ENCODE measurements at places on chromosomes 13 and 19.

DNA sequence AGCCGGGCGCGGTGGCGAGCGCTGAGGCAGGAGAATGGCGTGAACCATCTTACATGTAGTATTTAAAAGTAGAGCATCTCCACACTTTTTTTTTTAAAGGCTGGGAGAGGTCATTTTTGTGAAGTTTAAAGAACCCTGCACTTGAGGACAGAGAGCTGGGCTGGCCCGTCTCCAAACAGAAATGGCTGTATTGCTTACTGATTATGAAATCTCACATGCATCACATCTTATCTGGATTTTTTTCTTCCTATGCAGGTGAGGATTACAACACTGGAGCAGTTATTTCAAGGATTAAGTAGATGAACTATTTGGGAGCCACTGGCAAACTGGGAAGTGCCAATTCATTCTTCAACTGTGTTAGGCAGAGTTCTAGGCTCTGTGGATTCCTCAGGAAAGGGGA is 59.5 kb downstream of the TEX26 start:
- no peak for DNase-seq

DNA sequence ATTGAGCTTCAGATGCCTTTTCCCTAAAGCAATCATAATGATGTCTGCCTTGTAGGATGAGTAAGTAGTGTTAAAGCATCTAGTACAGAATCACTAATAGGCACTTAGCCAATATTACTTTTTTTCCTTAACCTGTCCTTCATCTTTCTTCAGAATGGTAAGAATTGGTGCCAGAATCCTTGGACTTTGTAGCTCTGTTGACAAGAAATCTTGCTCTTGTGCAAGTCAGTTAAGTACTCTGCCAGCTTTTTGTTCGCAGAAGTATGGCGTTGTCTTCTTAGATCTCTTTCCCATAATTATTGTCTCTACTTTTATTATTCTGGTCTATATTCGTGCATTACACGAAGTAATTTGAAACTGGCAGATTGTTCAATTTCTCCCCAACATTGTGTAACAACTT is 554.5 kb downstream of the PCDH9 start:
- DNase-seq: no peak

GRCh38 chr13:97953376-97953970 is at the start of gene IPO5:
TSS of gene IPO5 (plus strand) at chr13:97953675. CDS start at chr13:97976697, 23,022 bp downstream.
- no peak for DNase-seq

DNA sequence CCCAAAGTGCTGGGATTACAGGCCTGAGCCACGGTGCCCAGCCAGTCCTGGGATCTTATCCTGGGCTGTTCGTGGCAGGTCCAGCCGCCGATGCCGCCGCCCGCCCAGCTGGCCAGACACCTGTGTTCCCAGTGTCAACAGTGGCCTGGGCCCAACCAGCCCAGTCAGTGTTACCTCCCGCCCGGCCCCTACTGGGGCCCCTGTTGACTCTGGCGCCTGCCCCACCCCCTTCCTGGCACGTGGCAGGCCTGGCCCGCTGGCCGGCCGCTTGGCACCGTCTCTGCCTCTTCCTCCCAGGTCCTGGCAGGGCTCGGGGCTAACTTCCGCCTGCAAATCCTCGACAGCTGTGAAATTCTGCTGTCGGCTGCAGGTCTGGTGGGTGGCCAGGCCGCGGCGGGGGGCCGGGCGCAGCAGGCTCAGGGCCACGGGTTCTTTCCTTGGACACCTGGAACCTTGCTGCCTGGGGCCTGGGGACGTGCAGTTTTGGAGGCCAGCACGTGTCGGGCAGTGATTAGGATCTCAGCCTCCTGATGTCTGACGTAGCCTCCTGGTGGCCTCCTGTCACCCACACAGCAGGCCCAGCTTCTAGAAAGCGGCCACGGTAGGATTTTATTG is 9.1 kb downstream of the ARID3A start:
- no peak for DNase-seq

GRCh38 chr19:16969135-16969534 is 57.5 kb downstream of the CPAMD8 start:
- DNase-seq: no peak

- no peak for DNase-seq
Observed at GRCh38 chr13:76865996-76866503, 20.2 kb downstream of the KCTD12 start.

DNA sequence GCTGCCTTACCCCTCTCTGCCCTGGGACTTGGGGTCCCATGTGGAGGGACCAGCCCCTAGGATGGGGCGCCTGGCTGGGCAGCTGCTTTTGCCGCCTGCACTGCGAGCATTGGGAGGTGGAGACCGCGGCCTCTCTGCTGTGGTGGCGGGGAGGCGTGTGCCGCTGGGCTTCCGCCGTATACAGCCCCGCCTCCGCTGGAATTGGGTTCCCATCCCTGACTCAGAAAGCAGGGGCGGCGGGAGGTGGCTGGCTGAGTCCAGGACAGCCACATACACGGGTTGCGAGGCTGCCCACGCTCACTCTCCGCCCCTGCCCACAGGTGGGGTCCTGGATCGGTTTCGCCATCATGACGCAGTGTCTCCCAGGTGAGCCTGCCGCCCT is 6.6 kb downstream of the NDUFB7 start:
- no peak for DNase-seq

GRCh38 chr19:42273407-42274064 is 4.5 kb downstream of the CIC start:
- DNase-seq: no peak

DNA sequence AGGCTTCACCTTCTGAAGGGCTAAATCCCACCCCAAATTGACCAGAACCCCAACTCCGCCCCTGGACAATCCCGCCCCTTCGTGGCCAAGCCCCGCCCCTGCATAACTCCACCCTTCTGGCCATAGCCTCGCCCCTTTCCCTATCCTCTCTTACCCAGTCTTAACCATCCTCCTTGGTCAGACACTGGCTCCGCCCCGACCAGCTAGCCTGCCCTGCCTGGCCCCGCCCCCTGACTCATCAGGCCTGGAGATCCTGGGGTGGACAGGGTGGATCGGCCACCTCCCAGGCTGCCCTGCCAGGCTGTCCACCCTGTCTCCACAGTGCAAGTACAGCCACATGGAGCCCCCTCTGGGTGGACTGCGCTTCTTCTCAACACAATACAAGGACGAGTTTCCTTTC is 8.0 kb upstream of the ZNF358 start:
- no peak for DNase-seq

GRCh38 chr13:112857914-112858490 is 111.0 kb upstream of the MCF2L start:
- DNase-seq: no peak

DNA sequence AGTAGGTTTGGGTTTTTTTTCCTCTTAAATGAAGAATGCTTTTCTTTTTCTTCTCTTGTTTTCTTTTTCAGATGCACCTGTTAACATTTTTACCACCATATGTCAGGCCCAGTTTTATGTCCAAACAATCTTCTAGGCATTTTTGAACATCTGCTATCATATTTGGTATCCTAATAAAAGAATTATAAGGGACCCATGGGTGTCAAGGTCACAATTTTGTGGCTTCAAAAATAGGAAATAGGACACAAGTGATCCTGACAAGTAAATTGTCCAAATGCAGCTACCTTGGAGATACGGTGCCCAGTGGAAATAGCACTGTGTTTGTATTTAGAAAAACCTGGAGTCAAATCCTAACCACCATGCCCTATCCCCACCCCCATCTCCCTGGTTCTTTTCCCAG is 270.3 kb downstream of the MZT1 start:
- DNase-seq: no peak

DNA sequence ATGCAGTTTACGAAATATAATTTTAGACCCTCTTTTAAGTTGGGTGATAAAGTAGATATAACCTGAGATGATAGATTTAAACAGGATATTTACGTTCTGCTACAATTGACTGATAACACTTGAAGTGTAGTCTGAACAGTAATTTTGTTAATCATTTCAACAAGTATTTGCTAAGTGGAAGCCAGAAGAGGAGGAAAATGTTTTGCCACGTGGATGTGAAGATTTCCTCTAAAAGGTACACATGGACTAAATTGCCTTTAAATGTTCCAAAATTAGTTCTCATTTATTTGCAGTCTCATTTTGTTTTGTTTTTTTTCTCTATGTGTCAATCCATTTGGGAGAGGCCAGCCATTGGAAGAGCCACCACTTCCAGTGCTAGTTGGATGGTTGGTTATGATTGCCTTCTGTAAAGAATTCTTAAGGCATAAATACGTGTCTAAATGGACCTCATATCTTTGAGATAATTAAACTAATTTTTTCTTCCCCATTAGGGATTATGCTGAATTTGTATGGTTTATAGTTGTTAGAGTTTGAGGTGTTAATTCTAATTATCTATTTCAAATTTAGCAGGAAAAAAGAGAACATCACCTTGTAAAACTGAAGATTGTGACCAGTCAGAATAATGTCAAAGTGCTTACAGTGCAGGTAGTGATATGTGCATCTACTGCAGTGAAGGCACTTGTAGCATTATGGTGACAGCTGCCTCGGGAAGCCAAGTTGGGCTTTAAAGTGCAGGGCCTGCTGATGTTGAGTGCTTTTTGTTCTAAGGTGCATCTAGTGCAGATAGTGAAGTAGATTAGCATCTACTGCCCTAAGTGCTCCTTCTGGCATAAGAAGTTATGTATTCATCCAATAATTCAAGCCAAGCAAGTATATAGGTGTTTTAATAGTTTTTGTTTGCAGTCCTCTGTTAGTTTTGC is 2.8 kb downstream of the MIR17HG start:
- DNase-seq: no peak

DNA sequence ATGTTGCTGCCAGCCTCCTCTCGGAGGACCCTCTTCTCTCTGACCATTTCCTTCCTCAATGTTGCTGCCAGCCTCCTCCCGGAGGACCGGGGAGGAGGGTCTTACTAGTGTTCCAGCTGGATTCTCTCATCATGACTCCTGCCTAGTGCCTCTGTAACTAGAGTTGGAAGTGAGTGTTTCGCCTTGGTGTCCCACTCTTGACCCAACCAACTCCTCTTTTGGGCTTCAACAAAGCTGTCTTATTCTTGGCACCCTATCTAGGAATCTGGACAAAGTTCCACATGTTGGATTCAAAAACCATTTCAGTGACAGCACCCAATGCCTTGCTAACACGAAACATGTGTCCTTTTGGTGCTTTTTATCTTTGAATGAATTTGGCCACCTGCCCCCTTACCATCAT is 165.4 kb downstream of the GPC5 start:
- DNase-seq: no peak

DNA sequence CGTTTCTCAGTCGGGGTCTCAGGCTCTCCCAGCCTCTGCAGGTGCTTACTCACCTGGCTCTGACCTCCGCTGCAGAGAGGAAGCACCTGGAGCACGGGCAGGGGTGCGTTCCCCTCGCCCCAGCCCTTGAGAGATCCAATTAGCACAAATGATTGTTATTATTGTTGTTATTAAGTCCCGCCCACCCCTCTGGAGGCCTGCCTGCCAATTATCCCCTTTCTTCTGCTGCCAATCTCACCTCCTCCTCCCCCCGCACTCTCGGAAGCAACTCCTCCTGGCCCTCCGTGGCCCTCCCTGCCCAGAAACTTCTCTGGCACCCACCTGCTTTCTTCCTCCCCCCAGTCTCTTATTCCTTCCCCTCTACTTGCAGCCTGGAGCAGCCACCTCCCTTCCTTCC is 8.8 kb downstream of the ZNF787 start:
- DNase-seq: no peak

DNA sequence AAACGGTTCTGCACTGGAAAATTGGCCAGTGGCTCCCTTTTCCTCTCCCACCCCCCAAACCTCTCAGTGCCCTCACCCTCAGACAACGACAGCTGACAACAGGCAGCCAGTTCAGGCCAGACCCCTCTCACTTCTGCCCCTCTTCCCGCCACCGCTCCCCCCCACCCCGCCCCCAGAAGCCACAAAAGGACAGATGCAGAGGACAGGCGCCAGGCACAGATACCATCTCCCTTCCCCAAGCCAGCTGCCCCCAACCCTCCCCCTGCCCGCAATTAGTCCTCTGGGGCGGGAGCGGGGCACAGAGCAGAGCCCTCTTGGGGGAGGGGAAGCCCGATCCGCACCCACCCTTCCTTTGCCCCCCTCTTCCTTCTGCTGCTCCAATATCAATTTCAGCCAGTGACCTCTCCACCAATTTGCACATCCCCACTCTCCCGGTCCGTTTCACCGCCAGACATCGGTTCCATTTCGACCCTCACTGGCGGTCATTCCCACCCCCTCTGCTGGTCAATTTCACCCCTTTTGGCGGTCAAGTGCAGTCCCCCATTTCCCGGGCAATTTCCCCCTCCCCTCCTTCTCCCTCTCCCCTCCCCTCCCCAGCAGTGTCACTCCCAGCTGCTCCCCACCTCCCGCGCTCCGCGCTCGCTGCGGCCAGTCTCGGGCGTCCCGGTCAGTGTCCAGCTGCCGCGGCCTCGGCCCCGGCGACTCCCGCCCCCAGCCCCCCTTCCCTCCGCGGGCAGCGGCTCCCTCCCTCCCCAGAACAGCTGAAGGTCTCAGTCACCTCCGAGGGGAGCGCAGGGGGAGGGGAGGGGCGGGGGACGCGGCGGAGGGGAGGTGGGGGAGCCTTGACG is at the start of gene SHD:
Gene SHD, plus strand, starts transcription at position 848 of the 848 bp plus-strand sequence. CDS start 798 bp downstream, outside the sequence.
- DNase-seq: no peak

GRCh38 chr19:42254850-42255765 is at the start of gene ERF:
TSS of gene ERF (minus strand) at chr19:42255128. CDS start at chr19:42254999, 129 bp downstream.
- DNase-seq: peak; percentile 92

GRCh38 chr19:19656451-19657396 is 6.8 kb downstream of the ATP13A1 start:
- DNase-seq: no peak

- no peak for DNase-seq
Observed at GRCh38 chr13:110815471-110816204, 99.2 kb downstream of the ANKRD10 start.

DNA sequence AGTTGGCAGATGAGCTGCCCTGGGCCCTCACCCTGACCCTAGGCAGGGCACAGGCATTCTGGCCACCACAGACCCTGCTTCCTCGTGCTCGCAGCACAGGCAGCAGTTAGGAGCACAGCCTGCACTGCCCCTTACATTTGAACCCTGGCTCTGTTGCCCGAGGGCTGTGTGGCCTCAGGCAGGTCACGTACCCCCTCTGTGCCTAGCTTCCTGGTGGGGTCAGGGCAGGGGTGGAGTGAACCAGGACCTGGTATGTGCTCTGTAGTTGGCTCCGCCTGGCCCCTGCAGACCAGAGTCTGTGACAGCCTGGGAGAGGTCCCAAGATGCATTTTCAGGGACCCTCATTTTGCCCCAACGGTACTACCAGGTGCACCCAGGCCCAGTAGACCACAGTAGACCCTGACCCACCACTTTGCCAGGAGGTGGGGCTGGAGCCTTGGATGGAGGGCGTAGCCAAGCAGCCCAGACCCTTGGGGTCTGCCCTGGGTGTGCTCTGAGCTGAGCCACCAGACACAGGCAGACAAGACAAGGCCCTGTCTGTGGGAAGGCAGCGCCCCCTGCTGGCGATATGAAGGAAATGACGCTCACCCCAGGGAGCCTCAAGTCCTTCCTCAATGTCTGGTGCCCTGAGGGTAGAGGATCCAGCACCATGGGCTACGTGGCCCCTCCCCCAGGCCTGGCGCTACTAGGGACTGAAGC is 9.1 kb downstream of the LYL1 start:
- DNase-seq: peak; percentile 64
